Adrenal gland (tissue), 19 donors: ENCODE measurements at places on chromosomes 1 and 21. TPM values are rescaled to one million over a fixed set of nuclear protein-coding genes. Genes with fewer than 3 reads are reported as not detected.

DNA sequence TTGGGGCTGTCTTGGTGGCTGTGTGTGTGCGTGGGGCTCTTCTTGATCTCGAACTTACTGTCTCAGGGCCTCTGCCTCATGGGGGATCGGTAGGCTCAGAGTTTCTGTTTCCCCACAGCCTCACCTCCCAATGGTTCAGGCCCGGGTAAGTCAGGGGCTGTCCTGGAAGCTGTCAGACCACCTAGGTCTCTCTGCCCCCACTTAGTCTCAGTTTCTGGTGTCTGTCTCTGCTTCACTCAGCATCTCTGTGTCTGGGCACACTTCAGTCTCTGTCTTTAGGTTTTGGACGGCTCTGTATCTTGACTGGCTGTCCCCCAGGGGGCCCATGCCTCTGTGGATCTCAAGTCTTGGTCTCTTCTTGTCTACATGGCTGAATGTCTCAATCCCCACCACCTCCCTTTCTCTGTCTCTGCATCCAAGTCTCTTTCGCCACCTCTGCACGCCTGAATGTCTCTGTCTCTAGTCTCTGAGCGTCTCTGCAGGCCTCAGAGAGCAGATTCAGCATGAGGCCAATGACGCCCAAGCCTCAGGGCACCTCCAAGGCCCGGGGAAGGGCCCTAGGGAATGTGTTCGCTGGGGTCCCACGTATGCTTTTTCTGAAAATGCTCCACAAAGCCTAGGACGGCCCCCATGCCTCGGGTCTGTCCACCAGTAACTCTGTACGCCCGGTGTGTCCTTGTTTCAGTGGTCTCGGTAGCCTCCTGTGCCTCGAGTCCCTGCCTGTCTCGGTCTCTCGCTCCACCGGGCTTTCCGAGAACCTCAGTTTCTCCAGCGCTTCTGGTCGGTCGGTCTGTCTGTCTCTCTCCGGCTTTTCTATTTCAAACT, 818 bp downstream of the FHL3 start:
- H3K27me3 ChIP-seq, result no peaks in the 10 kb centered on the region
- H3K27ac ChIP-seq, result no peak overlapping the region
- DNase-seq, result no peak
- H3K4me3 ChIP-seq, result peak overlapping the region; percentile 80

DNA sequence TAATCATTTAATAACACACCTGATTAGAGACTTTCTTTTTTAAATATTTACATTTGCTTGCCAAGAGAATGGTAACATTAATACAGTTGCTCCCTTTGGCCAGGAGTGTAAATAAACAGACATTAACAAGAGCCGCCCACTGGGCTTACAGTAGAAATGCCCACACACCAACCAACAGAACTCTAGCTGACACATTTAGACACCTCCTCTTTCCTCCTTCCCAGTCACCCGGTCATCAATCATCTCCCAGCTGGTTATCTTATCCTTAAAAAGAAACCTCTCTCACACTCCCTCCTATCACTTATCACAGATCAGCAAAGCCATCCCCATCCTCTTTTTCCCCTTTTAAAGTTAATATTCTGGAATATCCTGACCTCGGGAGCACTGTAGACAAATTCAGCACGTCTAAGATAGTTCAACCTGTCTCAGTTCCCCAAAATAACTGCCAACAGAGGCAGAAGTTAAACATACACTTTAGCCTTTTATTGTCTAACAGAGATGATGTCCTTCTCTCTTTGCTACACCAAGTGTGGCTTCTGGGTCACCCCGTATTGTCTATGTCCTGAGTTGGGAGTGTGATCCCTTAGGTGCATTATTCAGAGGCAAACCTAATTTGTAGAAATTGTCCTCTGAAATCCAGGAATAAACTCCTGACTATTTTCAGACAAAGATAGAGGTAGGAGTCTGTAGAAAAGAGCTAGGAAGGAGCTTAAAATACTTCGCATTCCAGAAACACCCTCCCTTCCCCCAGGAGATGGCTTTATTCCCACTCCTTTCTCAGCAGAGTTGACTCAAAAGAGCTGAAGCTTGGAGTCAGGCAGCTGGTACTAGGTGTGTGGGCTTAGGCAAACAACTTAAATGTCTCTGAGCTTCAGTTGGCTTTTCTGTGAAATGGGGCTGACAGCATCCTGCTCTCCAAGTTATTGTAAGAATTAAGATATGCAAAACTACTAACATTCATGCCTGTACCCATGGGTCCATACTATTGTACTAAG, 8.8 kb downstream of the MYCL start:
- H3K36me3 ChIP-seq, result no peaks in the 10 kb centered on the region
- DNase-seq, result no peak
- no peaks in the 10 kb centered on the region for H3K27me3 ChIP-seq

GRCh38 chr1:19735440-19736127, 64.1 kb downstream of the TMCO4 start:
- H3K27ac ChIP-seq, result peak overlapping the region; percentile 78
- no peak overlapping the region for H3K4me3 ChIP-seq
- H3K4me1 ChIP-seq, result peaks cover 17% of the 10 kb centered on the region
- DNase-seq, result peak; percentile 95

S100A1 gene
- not detected for total RNA-seq

KRTAP19-3 gene
- total RNA-seq, result not detected

DNA sequence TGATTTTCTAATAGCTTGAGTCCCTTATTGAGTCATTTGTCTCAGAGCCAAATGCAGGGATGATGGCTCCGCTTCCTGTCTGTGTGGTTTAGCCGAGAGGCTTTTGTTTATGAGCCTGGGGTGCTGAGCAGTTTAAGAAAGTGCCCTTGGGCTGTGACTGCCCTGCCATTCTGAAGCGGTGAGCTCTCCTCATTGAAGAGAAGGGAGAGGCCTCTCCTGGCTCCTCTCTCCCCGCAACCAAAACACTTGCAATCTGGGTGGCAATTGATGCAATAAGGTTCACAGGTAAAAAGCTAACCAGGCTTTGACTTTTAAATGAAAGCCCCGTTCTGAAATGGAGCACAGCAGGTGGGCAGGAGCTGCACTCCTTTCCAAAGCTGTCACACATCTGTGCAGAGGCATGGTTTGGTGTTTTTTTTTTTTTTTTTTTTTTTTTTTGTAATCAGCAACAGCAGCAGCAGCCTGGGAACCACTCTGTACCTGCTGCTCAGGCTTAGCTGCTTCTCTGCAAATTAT, 403.7 kb downstream of the SIPA1L2 start:
- H3K27ac ChIP-seq, result no peak overlapping the region
- DNase-seq, result no peak
- no peaks in the 10 kb centered on the region for H3K36me3 ChIP-seq
- no peak overlapping the region for H3K4me3 ChIP-seq
- H3K27me3 ChIP-seq, result no peaks in the 10 kb centered on the region

KRTAP27-1 gene
- total RNA-seq, result not detected

GRCh38 chr1:228120351-228120750, 11.3 kb upstream of the MRPL55 start:
- no peaks in the 10 kb centered on the region for H3K4me1 ChIP-seq
- no peaks in the 10 kb centered on the region for H3K36me3 ChIP-seq
- H3K27me3 ChIP-seq, result no peaks in the 10 kb centered on the region
- DNase-seq, result no peak
- no peak overlapping the region for H3K4me3 ChIP-seq

- peaks cover 10% of the 10 kb centered on the region for H3K27me3 ChIP-seq
- no peaks in the 10 kb centered on the region for H3K4me1 ChIP-seq
- no peak overlapping the region for H3K4me3 ChIP-seq
- no peaks in the 10 kb centered on the region for H3K36me3 ChIP-seq
These were observed 20.7 kb upstream of the PADI4 start for GRCh38 chr1:17287130-17287776.

DNA sequence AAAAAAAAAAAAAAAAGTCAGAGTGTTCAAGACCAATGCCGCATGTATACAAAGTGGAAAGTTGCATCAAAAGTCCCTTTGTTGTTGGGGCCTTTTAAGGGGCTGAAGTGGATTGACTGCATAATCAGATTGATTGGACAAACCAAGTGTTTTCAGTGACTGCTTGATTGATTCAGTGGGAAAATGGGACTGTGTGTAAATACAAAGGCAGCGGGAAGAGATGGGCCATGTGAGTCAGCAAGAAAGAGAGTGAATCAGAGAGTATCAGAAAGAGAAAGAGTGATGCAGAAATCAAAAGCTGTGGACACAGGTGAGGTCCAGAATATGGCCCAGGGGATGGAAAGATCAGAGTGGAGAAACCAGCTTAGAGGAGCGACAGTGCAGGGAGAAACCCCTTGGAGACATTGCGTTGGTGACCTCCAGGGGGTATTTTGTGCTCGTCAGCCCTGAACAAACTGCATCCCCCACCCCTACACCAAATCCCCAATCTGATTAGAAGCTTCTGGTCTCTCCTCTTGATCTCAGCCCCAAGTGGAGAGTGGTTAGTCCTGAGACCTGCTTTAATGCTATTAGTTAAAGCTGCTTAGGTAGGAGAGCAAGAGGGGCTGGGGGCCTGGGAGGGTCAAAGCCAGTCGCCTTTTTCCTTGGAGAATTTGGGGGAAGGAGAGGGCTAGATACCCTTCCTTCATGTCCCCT, 5.1 kb upstream of the ETV3L start:
- peaks cover 21% of the 10 kb centered on the region for H3K27me3 ChIP-seq
- H3K27ac ChIP-seq, result no peak overlapping the region
- DNase-seq, result no peak
- no peaks in the 10 kb centered on the region for H3K36me3 ChIP-seq
- H3K4me1 ChIP-seq, result no peaks in the 10 kb centered on the region

- DNase-seq, result no peak
- H3K4me3 ChIP-seq, result no peak overlapping the region
- no peaks in the 10 kb centered on the region for H3K36me3 ChIP-seq
- H3K27ac ChIP-seq, result no peak overlapping the region
- H3K4me1 ChIP-seq, result no peaks in the 10 kb centered on the region
These were observed 39.0 kb upstream of the PPP1R15B start for GRCh38 chr1:204450461-204451257.

- no peaks in the 10 kb centered on the region for H3K4me1 ChIP-seq
- H3K4me3 ChIP-seq, result no peak overlapping the region
- no peak overlapping the region for H3K27ac ChIP-seq
- no peaks in the 10 kb centered on the region for H3K36me3 ChIP-seq
- no peak for DNase-seq
These were observed 30.6 kb upstream of the LYPD8 start for GRCh38 chr1:248786156-248786555.

- DNase-seq, result peak; percentile 35
- peaks cover 39% of the 10 kb centered on the region for H3K4me1 ChIP-seq
- no peaks in the 10 kb centered on the region for H3K27me3 ChIP-seq
- H3K27ac ChIP-seq, result peak overlapping the region; percentile 66
- H3K36me3 ChIP-seq, result no peaks in the 10 kb centered on the region
These were observed 593 bp upstream of the DNAJC16 start for GRCh38 chr1:15526021-15526489.

- H3K27ac ChIP-seq, result no peak overlapping the region
- H3K27me3 ChIP-seq, result peaks cover 4% of the 10 kb centered on the region
- DNase-seq, result peak; percentile 21
- no peak overlapping the region for H3K4me3 ChIP-seq
These were observed 41.6 kb upstream of the MTR start for GRCh38 chr1:236753516-236753915.

CA6 gene
- total RNA-seq, result not detected

- no peak for DNase-seq
- H3K27ac ChIP-seq, result no peak overlapping the region
- peaks cover 17% of the 10 kb centered on the region for H3K4me1 ChIP-seq
- H3K4me3 ChIP-seq, result no peak overlapping the region
- no peaks in the 10 kb centered on the region for H3K36me3 ChIP-seq
- H3K27me3 ChIP-seq, result no peaks in the 10 kb centered on the region
These were observed 4.5 kb downstream of the C1orf232 start for GRCh38 chr1:26164036-26164860.

SUSD4 gene
- 6.5 TPM for total RNA-seq

MARK1 gene
- total RNA-seq, result 3.9 TPM

FMO3 gene
- total RNA-seq, result 11.0 TPM

TCEA3 gene
- 122 TPM for total RNA-seq

- DNase-seq, result no peak
- H3K27ac ChIP-seq, result no peak overlapping the region
- H3K36me3 ChIP-seq, result no peaks in the 10 kb centered on the region
- peaks cover 21% of the 10 kb centered on the region for H3K4me1 ChIP-seq
- no peaks in the 10 kb centered on the region for H3K27me3 ChIP-seq
These were observed 53.7 kb downstream of the CACHD1 start for GRCh38 chr1:64523413-64524337.

GRCh38 chr1:103120981-103121380, 12.7 kb upstream of the COL11A1 start:
- H3K4me3 ChIP-seq, result no peak overlapping the region
- no peak for DNase-seq

KIF2C gene
- total RNA-seq, result 3.4 TPM

GRCh38 chr1:167066333-167067122, 23.6 kb downstream of the GPA33 start:
- peaks cover 3% of the 10 kb centered on the region for H3K27me3 ChIP-seq
- no peaks in the 10 kb centered on the region for H3K36me3 ChIP-seq
- H3K4me1 ChIP-seq, result peaks cover 3% of the 10 kb centered on the region
- peak overlapping the region; percentile 17 for H3K4me3 ChIP-seq

GRCh38 chr1:45785583-45785982, 17.8 kb upstream of the MAST2 start:
- H3K4me1 ChIP-seq, result no peaks in the 10 kb centered on the region
- H3K4me3 ChIP-seq, result no peak overlapping the region

KIRREL1 gene
- total RNA-seq, result 33.3 TPM

GRCh38 chr1:228364068-228364705, 42.4 kb downstream of the TRIM11 start:
- H3K36me3 ChIP-seq, result no peaks in the 10 kb centered on the region
- DNase-seq, result peak; percentile 9
- H3K27me3 ChIP-seq, result no peaks in the 10 kb centered on the region
- peaks cover 27% of the 10 kb centered on the region for H3K4me1 ChIP-seq

- H3K4me1 ChIP-seq, result peaks cover 27% of the 10 kb centered on the region
- DNase-seq, result no peak
- no peak overlapping the region for H3K4me3 ChIP-seq
- no peak overlapping the region for H3K27ac ChIP-seq
These were observed 109.8 kb downstream of the OSBPL9 start for GRCh38 chr1:51726544-51727225.

OR2T8 gene
- total RNA-seq, result not detected

C1orf198 gene
- 53.3 TPM for total RNA-seq

URB2 gene
- 9.5 TPM for total RNA-seq

- H3K4me1 ChIP-seq, result no peaks in the 10 kb centered on the region
- peak; percentile 19 for DNase-seq
- no peak overlapping the region for H3K4me3 ChIP-seq
- no peaks in the 10 kb centered on the region for H3K27me3 ChIP-seq
- peaks cover 11% of the 10 kb centered on the region for H3K36me3 ChIP-seq
These were observed 33.4 kb downstream of the SLC19A1 start for GRCh38 chr21:45508607-45509565.

LCE1B gene
- not detected for total RNA-seq

- H3K4me3 ChIP-seq, result no peak overlapping the region
- DNase-seq, result no peak
- H3K27me3 ChIP-seq, result no peaks in the 10 kb centered on the region
- no peaks in the 10 kb centered on the region for H3K4me1 ChIP-seq
These were observed 251.8 kb downstream of the CRB1 start for GRCh38 chr1:197519741-197520334.

PDZK1IP1 gene
- 12.4 TPM for total RNA-seq

- no peaks in the 10 kb centered on the region for H3K36me3 ChIP-seq
- peaks cover 3% of the 10 kb centered on the region for H3K4me1 ChIP-seq
- H3K4me3 ChIP-seq, result no peak overlapping the region
- DNase-seq, result no peak
- no peak overlapping the region for H3K27ac ChIP-seq
These were observed 104.9 kb downstream of the CDC42BPA start for GRCh38 chr1:227213426-227213825.

WLS gene
- 114 TPM for total RNA-seq

GRCh38 chr1:67368046-67368514, 60.4 kb downstream of the IL12RB2 start:
- no peak overlapping the region for H3K27ac ChIP-seq
- H3K4me1 ChIP-seq, result no peaks in the 10 kb centered on the region
- H3K27me3 ChIP-seq, result no peaks in the 10 kb centered on the region
- DNase-seq, result no peak
- H3K4me3 ChIP-seq, result no peak overlapping the region

RORC gene
- 0.06 TPM for total RNA-seq
